ENCODE measurements at places on chromosomes 5 and 9. TPM values are rescaled to one million over a fixed set of nuclear protein-coding genes. Genes with fewer than 3 reads are reported as not detected.

GRCh38 chr9:127916720-127917581 is at the start of gene ST6GALNAC4:
Gene ST6GALNAC4 (minus strand): TSS chr9:127917041. CDS start chr9:127916419, 622 bp downstream.
- DNase-seq, result peak; percentile 96

DNA sequence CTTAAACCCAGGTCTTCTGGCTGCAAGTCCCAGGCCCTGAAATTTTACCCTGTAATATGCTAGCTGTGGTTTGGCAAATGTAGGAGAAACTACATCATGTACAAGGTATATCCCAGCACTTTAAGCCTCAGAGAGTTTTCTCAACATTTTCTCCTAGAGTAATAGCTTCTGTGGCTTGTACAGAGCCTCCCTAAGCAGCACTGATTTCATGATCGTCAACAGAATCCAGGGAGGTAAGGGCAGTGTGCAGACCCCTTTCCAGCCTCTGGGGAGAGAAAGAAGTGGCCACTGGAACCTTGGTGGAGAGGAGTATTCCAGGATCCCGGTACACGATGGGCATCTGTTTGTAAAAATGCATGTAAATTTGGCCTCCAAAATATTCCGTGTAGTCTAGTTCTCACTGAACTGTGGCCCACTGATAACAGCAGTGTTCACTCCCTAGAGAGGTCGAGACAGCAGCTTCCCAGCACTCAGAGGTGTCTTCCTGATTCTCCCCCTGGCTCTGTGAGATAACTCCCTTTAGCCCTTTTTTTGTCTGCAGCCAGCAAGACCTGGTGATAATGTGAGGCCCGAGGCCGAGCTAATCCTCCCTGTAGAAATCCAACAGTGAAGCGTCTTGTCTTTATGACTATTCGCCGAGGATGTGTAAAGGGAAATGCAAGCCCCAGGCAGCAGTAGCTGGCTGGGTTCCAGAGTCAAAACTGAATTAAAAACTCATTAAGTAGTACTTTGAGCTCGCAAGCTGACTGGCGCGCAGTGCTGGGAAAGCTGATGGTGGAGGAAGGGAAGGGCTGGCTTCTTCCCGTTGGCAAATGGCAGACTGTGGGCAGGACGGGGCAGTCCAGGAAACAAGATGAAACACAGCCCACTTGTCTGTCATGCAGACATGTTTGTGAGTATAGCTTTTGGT is 59.0 kb downstream of the MAP1B start:
- DNase-seq, result peak; percentile 74

DNA sequence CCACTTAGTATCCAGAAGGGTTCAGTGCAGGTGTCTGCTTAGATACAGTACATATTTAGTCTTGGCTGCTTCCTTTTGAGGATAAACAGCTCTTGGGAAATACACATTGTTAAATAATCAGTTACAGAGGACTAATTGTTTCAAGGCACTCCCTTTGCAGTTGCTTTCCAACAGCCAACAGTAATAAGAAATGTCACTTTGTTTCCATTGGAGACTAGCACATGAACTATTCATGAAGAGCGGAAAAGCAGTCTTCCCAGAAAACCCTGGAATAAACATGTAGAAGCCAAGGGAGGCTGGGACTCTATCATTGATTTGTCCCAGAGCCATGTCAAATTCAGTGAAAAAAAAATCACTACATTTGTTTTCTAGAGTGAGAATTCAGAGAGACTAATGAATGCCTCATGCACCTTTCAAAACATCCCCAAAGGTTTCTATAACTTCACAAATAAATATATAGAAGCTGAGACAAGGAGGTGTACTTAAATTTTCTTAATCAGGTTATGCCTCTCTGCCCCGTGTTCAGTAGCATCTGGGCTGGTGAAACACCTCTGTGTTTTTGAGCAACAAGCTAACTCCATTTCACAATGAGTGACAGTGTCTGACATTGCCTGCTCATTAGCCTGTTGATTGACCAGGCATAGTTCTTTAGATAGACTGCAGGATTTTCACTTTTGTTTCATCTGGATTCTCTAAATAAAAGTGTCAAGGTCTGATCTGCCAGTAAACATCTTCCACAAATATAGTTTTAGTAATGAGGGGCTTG is 271.5 kb downstream of the ARRDC3 start:
- no peak for DNase-seq

- no peak for DNase-seq
Observed at GRCh38 chr5:32089146-32090000, 84.7 kb downstream of the GOLPH3 start.

The ZNF462 gene
- 51.1 TPM for total RNA-seq

The GNAQ gene
- 97.5 TPM for total RNA-seq

The DOCK8 gene
- total RNA-seq, result 31.4 TPM

All from sciatic nerve (tissue), 2 donors.